ENCODE measurements at places on chromosomes 1 and 21.

- DNase-seq, result no peak
These were observed 23.7 kb upstream of the PEF1 start for GRCh38 chr1:31668303-31668883.

DNA sequence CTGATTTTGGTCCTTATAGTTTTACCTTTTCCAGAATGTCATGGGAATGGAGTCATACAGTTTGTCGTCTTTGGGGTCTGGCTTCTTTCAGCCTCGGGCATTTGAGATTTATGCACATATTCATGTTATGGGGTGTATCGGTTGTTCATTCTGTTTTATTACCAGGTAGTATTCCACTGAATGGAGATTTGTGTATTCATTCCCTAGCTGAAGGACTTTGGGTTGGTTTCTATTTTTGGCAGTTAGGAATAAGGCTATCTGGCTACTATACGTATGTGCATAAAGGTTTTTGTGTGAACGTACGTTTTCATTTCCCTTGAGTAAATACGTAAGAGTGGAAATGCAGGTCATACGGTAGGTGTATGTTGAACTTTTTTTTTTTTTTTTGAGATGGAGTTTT is 65.1 kb downstream of the ACTL8 start:
- DNase-seq, result no peak

DNA sequence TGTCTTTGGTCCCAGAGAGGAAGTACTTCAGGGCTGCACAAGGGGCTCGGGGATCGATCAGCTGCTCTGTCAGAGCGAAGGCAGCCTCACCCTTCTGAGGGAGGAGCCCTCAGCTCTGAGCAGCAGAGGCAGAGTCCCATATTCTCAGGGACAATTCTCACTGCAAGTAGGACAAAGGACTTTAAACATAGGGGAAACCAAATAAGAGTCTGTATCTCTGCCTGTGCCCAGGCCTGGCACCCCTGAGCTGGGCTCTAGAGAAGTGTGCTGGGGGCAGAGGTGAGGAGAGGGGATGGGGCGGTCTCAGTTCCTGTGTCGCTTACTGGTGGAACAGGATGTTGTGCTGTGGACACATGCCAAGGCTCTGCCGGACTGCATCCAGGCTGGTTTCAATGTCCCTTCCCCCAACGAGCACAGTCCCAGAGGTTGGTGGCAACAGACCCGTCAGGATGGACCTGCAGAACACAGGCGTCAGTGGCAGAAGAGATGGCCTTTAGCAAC is 76.6 kb downstream of the ABCA4 start:
- no peak for DNase-seq

GRCh38 chr1:88813471-88813870 is 77.9 kb downstream of the GTF2B start:
- no peak for DNase-seq

Measured in ELR (cell line).